ENCODE measurements at places on chromosomes 2 and 18. TPM values are rescaled to one million over a fixed set of nuclear protein-coding genes. Genes with fewer than 3 reads are reported as not detected.

GRCh38 chr2:20423847-20424246 is 23.0 kb upstream of the RHOB start:
- no peak for DNase-seq

- no peak for DNase-seq
Observed at GRCh38 chr2:130814931-130815680, 21.6 kb upstream of the ARHGEF4 start.

GRCh38 chr2:157722580-157723234 is 94.0 kb upstream of the ACVR1C start:
- DNase-seq: no peak

GRCh38 chr2:85648619-85649018 is 19.4 kb downstream of the SFTPB start:
- no peak for DNase-seq

CELF4 gene
- total RNA-seq: not detected

GRCh38 chr18:73933685-73934084 is 213.9 kb downstream of the FBXO15 start:
- no peak for DNase-seq

- no peak for DNase-seq
Observed at GRCh38 chr2:162107361-162107901, 33.4 kb upstream of the DPP4 start.

RAB27B gene
- total RNA-seq: 0.13 TPM

DNA sequence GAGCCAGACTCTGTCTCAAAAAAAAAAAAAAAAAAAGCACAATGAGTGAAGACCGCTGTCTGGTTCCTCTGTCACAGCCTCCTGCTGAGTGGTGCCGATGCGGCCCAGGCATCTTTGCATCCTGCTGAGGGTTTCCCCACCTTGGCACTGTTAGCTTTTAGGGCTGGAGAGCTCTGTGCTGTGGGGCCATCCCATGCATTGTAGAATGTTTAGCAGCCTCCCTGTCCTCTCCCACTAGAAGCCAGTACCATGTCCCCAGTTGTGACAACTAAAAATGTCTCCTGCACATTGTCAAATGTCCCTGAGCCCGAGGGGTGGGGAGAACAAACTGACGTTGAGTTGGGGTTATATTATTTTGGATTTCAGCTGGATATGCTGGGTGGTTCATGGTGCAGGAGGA is 7.9 kb upstream of the COLEC11 start:
- no peak for DNase-seq

DNA sequence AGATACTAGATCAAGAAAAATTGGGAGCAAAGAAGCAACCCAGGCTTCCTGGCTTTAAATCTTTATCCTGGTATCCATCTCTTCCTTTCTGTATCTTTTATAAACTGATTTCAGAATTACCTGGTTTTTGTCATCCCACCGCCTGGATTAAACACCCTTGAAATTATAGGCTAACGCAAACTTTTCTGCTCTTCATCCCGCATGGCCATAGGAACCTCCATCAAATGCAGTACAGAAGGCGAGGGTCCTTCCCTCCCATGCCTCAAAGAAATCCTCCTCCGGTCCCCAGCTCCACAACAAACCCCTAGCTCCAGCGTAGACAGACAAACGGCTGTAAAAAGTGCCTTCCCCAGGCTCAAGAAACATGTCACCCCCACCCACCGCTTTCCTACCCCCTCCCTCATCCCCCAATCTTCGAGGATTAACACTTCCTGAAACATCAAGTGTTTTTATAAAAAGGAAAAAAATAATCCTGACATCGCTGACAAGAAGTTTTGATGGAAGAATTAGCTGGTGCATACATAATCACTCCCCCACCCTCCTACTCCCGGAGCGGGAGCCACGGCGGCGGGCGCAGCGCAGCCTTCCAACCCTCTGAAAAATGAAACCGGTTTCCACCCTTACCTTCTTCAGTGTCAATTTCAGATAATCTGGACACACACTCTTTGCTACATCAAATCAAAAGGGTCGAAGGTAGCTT is 7.6 kb downstream of the DLX1 start:
- no peak for DNase-seq

- no peak for DNase-seq
Observed at GRCh38 chr2:190186238-190186637, 123.7 kb upstream of the MSTN start.

- no peak for DNase-seq
Observed at GRCh38 chr2:170121689-170122088, 56.3 kb upstream of the MYO3B start.

- no peak for DNase-seq
Observed at GRCh38 chr2:36393738-36394256, 38.2 kb downstream of the CRIM1 start.

- DNase-seq: no peak
Observed at GRCh38 chr2:158665536-158666302, 129.4 kb upstream of the DAPL1 start.

DNA sequence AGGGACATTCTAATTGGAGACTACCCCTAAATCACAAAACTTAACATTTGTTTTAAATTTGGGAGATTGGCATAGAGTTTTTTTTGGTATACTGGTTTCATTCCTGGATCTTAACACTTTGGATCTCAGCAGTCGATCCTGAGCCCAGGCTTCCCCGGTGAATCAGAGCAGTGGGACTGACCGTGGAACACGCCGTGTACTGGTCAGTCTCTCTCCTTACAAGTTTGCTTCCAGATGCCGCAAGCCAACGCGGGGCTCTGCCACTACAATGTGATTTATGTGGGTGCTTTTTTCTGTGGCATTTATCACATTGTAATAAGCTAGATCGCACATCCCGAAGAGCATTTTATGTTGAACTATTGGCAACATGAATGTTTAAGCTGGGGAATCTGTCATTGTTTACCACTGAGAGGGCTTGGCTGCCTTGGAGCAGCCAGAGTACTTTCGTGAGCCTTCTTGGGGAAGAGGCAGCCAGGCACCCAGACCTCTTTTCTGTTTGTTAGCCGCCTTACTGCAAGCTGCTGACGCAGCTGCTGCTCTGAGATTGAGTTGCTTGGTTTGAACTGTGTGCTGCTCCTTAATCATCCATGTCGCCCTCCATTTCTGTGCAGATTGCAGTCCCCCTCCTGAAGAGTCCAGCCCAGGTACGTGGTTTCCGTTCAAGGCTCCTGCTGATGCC is 49.3 kb downstream of the COA5 start:
- DNase-seq: no peak

COBLL1 gene
- total RNA-seq: 4.4 TPM

SPAG16 gene
- total RNA-seq: 11.2 TPM

PSMG2 gene
- 69.1 TPM for total RNA-seq

DNA sequence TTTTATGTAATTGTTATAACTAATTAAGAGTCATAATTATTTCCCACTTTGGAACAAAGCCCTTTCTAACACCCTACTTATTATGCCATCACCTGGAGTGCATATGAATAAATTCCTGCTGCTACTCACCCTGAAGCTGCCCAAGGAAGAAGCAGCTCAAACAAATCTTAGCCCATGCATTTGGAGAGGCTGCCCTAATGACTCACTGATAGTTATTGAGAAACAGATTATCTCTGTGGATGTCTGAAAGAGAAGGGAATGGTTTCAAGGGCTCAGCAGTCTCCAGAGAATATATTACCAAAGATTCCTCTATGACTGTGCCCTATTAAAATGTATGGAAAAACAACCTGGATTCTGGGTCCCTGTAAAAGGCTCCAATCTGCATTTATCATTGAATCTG is 81.0 kb downstream of the GPR39 start:
- DNase-seq: no peak

EVA1A gene
- 149 TPM for total RNA-seq

LYPD6 gene
- total RNA-seq: 1.8 TPM

- DNase-seq: no peak
Observed at GRCh38 chr18:37567061-37567993, 1.7 kb upstream of the CELF4 start.

- no peak for DNase-seq
Observed at GRCh38 chr2:233691443-233692433, 952 bp upstream of the UGT1A6 start.

DNA sequence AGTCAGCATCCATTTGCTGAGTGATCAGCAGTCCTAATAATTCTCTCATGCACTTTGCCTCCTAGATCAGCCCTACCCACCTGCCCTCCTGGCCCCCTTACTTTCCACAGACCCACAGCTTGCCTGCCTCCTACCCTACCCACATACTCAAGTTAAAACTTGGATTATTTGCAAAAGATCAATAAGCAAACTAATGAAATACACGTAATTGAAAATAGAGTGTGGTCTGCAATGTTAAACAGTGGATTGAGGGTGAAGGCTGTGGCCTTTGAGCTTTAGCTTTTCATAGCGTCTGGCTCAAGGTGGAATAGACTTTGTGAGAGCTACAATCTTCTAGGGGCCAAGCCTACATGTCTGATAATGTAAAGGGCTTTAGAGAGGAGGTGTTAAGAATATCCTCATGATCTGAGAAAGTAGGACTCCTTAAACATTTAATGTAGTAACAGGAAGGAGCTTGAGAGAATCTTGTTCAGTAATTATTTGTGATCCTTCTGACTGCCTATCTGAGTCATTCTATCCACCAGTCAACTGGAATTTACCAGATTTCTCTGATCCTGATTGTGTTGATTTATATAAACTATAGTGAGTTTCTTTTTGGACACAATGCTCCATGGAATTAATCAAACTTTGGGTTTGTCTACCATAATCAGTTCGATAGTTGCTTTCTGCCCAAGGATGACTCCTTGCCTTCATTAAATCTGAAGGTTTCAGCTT is 310.0 kb downstream of the HRH4 start:
- no peak for DNase-seq
